ENCODE measurements at places on chromosomes 3 and 15. TPM values are rescaled to one million over a fixed set of nuclear protein-coding genes. Genes with fewer than 3 reads are reported as not detected.

Gene C3orf85
- total RNA-seq, result not detected

Gene ARGFX
- not detected for total RNA-seq

Gene MUSTN1
- total RNA-seq, result not detected

Gene SPCS1
- total RNA-seq, result 50.3 TPM

Gene MYRIP
- 1.3 TPM for total RNA-seq

Gene WNT5A
- total RNA-seq, result 0.30 TPM

Gene FRMD4B
- 93.6 TPM for total RNA-seq

Gene LRRC34
- total RNA-seq, result 0.97 TPM

Gene PPM1L
- 0.61 TPM for total RNA-seq

Gene CMTM8
- 1.5 TPM for total RNA-seq

Gene UMPS
- total RNA-seq, result 48.2 TPM

Gene PLAAT1
- total RNA-seq, result not detected

Gene PSTPIP1
- not detected for total RNA-seq

Gene COL7A1
- total RNA-seq, result 1.9 TPM

Gene SPSB4
- under 0.01 TPM for total RNA-seq

Gene CYP11A1
- total RNA-seq, result not detected

Gene NUTM1
- not detected for total RNA-seq

Gene SLC51A
- not detected for total RNA-seq

Gene PLSCR2
- not detected for total RNA-seq

Gene ACVR2B
- 4.0 TPM for total RNA-seq

Gene XCR1
- not detected for total RNA-seq

Gene TMCO5A
- not detected for total RNA-seq

Gene TGM4
- not detected for total RNA-seq

Gene POPDC2
- total RNA-seq, result 0.65 TPM

Gene AMIGO3
- 0.32 TPM for total RNA-seq

Gene SLC9C1
- not detected for total RNA-seq

Gene SLC12A1
- total RNA-seq, result not detected

Gene BOC
- total RNA-seq, result 0.15 TPM

Gene STRC
- total RNA-seq, result not detected

Gene SLC51B
- not detected for total RNA-seq

Gene SLC24A5
- total RNA-seq, result under 0.01 TPM

Gene RAB7A
- total RNA-seq, result 24.8 TPM

Gene TGM5
- not detected for total RNA-seq

Gene LDHAL6B
- not detected for total RNA-seq

Gene CCDC33
- not detected for total RNA-seq
